ENCODE measurements at places on chromosomes 12 and 14.
A peak's percentile ranks its signal among the peaks of the same experiment; 100 is the strongest.

DNA sequence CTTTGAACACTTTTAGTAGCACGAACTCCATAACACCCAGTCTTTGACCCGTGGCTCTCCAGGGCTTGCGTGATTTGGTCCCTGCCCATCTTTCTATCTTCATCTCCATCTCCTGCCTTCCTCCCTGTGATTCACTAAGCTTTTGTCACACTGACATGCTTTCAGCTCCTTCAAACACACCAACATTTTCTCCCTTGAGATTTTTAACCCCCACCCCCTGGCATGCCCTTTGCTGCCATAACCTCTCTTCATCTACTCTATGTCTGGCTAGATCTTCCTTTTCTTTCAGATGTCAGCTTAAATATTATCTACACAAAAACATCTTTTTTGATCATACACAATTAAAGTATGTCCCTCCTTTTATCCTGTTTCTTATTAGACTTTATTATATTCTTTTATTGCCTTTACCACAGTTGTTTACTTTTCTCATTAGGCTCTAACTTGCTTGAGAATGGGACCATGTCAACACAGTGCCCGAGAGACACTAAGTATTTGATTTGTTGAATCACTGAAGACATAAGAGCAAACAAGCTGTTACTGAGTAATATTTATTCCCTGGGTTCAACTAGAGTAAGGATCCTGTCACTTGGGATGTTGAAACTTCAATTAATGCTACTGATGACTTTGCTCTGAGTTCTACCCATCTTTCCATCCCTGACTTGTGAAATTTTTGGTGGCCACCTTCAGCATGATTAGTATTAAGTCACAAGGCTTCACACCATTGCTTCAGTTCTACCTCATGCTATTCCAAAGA lies 387.3 kb downstream of the LRIG3 start:
- no peak for DNase-seq

GRCh38 chr14:29710015-29710414 lies 217.6 kb downstream of the PRKD1 start:
- no peak for DNase-seq

- no peak for DNase-seq
Observed at GRCh38 chr12:32692358-32692757, 13.3 kb downstream of the DNM1L start.

- no peak for DNase-seq
Observed at GRCh38 chr12:32454075-32454474, 54.7 kb downstream of the FGD4 start.

- DNase-seq: no peak
Observed at GRCh38 chr12:25308756-25309155, 58.0 kb upstream of the KRAS start.

GRCh38 chr14:68636597-68636996 lies 156.3 kb downstream of the ZFP36L1 start:
- DNase-seq: no peak

DNA sequence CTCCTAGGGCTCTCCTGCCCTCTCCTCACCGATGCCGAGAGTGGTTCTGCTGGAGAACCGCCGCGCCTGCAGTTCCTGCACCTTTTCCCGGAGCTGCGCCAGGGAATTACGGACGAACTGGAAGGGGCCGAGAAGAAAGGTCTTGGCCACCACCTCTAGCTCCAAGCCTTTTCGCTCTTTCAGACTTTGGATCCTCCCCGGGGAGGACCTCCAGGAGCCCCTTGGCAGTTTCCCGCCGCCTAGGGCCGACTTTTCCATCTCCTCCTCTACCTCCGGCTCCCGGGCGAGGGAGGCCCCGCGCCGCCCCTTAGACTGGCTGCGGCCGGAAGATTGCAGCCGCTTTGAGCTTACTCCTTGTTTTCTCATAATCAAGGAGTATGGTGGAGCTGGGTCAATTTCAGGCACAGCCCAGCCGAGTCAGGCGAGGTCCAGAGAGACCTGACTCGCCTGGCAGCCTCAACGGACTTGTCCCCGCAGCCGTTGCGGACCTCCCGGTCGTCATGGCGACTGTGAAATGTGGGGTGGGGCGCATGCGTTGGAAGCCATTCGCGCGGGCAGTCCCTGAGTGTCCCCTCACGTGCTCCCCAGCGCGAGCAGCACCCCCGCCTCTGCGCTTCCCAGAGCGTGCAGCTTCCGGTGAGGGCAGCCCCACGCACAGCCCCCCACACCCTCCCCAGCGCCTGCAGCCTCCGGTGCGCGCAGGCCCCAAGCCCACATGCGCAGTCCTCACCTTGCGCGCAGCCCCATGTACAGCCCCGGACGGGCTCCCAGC lies at the start of gene DPY19L2:
Gene DPY19L2 (minus strand): TSS at position 466 of the 772 bp plus-strand sequence. CDS start 100 bp downstream, at position 366.
- DNase-seq: peak; percentile 85

DNA sequence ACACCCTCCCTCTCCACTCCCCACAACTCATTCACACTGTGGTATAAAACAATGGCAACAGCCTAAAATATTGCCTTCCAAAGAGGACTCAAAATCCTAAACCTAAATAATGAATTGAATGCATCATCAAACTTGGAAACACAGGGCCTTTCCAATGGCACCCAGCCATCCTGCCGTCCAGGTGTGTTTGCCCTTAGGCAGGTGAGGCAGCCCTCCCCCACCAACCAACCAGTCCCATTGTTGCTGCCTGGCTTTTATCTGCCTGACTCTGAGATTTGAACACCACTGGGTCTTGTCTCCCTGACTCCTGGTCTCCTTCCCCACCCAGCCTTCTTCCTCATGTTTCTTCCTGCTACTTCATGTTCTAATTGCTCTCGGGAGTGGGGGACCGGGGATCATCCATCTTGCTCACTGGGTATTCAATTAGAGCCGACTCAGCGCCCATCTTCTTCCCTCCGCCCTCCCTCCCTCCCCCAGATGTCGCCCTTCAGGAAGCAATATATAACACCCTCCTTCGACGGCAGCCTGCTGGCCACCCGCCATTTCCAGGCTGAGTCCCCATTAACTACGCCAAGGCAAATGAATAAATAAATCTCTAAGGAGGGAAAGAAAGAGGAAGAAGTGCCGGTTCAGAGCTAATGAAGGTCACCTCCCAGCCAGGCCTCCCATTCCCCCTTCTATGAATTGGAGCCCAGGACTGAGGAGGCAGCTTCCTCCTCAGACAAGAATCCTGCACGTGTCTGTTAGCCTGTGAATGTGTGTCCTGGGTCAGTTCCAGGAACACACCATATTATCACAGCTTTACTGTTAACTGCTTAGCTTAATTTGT lies 36.3 kb upstream of the NTF3 start:
- peak; percentile 58 for DNase-seq

DNA sequence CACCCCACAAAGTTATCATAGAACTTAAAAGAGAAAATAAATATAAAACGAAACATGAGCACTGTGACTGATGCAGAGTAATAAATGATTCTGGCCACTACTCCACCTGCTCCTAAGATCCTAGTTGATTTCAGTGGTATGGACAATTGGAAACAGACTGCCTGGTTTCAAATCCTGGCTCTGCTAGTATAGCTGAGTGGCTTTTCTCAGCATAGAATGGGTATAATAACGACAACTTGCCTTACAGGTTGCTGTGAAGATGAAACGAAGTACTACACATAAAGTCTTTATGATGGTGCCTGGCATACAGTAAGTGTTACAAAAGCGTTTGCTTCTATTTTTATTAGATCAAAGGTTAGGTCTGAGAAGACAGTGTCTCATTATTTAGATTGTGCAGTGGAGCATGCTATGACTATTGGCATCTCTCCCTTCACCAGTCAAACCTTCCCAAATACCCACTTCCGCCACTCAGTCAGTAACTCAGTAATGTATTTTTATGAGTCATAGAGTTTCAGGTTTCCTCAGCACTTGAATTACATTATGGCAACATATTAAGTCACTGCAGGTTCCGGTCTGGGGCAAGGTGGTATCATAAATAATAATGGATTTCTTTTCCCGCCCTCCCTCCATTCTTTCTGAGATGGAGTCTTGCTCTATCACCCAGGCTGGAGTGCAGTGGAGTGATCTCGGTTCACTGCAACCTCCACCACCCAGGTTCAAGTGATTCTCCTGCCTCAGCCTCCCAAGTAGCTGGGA lies 29.7 kb upstream of the NR2C1 start:
- no peak for DNase-seq

GRCh38 chr12:26680727-26681455 lies 152.1 kb downstream of the ITPR2 start:
- DNase-seq: no peak

GRCh38 chr12:6376870-6377666 lies 1.7 kb upstream of the SCNN1A start:
- DNase-seq: no peak

DNA sequence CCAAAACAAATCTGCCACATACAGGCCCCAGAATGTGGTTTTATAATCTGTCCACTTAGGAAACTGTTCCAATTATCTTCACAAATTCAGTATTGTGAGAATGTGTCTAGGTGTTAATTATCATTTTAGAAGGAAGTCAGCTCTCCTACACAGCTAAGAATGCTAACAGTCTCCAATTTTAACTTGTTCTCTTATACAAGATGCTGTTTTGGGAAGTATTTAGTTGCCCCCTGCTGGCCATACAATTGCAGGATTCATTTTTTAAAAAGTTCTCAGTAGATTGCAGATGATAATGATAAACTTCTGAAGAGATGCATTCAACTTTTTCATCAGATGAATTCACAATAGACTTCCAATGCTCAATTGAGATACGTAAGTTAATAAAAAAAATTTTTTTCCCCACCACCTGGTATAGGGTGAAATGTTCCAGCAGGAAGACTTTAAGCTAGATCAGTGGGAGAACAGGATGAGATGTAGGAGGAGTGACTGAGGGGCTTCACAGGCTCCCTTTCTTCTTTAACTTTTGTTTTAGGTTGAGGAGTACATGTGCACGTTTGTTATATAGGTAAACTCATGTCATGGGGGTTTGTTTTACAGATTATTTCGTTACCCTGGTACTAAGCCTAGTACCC lies 27.3 kb upstream of the OSBPL8 start:
- DNase-seq: peak; percentile 5

- DNase-seq: no peak
Observed at GRCh38 chr12:93714382-93714781, 37.2 kb downstream of the CRADD start.

DNA sequence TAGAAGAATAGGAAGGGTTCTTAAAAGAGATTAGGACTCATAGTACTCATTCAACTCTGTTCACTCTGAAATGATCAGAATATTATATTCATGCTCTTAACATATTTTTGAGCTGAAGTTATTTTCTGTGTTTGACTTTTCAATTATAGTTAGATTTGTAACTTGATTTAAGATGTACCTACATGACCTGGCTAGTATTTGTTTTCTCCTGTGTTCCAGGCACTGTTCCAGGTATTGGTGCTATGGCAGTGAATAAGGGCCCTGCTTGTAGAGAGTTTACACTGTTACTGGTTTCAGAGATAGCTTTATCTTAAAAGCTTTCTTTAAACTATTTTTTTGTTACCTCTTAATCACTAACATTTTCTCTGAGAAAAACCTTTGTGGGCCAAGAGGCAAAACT lies 19.1 kb upstream of the SLC17A8 start:
- no peak for DNase-seq

- DNase-seq: no peak
Observed at GRCh38 chr14:75018694-75019093, 16.0 kb downstream of the EIF2B2 start.

DNA sequence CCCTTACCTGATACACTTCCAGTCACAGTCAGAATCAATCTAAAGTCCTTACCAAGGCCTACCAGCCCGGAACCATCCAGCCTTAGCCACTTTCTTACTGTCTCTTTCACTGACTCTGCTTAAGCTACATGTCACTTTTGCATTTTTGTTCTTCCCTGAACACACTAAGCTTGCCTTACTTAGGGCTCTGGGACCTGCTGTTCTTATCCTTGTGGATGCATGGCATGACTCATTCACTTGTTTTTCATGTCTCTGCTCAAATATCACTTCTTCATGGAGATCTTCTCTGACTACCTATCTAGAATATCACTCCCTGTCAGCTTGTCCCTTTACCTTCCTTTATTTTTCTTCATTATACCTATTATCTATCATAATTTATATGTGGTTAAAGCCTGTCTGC lies 65.6 kb upstream of the ZDHHC17 start:
- DNase-seq: no peak

DNA sequence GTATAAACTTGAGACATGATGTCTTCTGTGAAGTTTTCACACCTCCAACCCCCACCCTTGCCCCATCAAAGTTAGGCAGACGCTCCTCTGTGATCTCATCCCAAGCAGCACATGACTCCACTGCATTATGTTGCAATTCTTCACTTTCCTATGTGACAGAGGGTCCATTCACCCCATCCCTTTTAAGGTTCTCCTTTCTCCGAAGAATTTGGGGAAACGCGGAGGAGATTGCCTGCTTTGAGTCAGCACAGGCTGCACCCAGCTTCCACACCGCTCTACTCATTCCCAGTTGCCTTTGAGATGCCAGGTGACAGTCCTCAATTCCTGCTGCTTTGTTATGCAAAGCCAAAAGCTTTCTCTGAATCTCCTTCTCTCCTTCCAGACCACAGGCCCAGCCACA lies 61.8 kb downstream of the PHLDA1 start:
- no peak for DNase-seq

DNA sequence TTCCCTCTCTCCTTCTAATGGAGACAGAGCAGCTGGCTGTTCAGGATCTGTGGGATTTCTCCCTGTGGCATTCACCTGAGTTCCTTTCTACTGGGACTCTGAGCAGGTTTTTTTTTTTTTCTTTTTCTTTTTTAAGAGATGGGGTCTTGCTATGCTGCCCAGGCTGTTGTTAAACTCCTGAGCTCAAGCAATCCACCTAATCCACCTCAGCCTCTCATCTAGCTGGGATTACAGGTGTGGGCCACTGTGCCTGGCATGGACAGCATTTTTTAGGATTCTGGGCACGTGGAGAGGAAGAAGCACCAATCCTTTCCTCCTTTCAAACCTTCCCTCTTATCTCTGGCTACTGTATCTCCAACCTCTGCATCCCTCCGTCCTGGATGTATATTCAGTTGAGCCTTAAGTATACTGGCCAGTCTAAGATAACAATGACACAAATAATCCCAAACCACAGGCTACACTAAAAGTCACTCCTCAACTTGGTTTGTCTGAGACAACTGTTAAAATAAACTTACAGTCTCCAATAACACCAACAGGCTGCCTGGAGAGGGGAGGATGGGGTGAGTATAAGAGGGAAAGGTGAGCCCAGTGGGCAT lies 16.4 kb upstream of the CELA1 start:
- no peak for DNase-seq

- no peak for DNase-seq
Observed at GRCh38 chr14:23067847-23068788, 10.8 kb upstream of the CDH24 start.

GRCh38 chr12:106139422-106140171 lies 843 bp upstream of the NUAK1 start:
- DNase-seq: peak; percentile 79
